Occipital lobe (tissue), 3 donors: ENCODE measurements at places on chromosomes 5 and 9.

DNA sequence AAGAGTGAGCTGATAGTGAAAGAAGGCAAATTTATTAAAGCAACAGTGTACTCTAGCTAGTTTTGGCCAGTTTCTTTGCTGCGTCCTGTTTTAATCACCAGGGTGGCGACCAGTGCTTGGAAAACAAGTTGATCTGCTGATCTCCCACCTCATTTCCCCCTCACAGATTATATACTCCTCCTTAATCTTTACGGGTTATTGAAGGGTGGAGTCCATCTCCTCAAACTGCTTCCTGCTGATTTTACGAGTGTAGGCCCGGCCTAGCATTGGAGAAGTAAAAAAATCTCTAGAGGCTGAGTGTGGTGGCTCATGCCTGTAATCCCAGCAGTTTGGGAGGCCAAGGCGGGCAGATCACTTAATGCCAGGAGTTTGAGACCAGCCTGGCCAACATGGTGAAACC, 14.0 kb upstream of the CFAP95 start:
- DNase-seq: no peak

- DNase-seq: no peak
Measured at GRCh38 chr9:88775037-88775471, 216.2 kb upstream of the S1PR3 start.

- no peak for DNase-seq
Measured at GRCh38 chr9:93517331-93517730, 59.1 kb upstream of the PHF2 start.

DNA sequence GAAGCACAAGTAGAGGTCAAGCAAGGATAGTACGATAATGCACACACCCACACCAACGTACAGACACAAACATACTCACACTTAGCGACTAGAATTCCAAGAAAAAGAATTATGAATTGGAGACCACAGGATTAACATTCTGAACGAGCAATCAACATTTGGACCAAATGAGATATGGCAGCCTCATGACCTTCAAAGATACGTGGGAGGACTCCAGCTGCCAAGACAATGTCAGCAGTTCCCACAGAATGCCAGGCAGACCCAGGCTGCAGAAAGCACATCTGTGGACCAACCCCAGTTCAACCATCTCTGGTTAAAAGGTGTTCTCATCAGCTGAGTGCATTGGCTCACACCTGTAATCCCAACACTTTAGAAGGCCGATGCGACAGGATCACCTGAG, 187.6 kb upstream of the GRAMD2B start:
- no peak for DNase-seq

DNA sequence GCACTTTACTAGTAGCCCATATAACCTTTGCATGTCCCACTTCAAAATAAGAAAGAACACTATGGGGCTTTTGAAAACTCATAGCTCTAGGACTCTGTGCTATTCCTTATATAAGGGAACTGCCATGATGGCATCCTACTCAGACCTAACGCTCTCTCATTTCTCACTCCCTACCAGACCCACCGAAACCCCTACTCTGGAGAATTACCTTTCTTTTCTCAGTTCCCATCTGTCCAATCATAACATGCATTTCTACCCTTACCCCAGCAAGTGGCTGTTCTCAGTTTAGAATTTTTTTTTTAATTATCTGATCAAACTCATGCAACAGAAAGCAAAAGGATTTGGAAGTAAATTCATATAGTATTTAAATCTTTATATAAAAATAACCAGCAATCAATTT, 27.3 kb downstream of the CARNMT1 start:
- DNase-seq: no peak
